ENCODE measurements at places on chromosomes 2 and 18.

DNA sequence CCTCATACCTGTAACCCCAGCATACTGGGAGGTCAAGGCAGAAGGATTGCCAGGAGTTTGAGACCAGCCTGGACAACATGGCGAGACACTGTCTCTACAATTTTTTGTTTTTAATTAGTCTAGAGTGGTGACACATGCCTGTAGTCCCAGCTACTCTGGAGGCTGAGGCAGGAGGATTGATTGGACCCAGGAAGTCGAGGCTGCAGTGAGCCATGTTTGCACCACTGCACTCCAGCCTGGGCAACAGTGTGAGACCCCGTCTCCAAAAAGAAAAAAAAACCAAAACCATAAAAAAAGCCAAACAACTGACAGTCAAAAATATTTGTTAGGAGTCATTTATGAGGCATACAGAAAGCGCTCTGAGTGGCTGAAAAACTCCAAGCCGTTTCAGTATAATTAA is 95.5 kb downstream of the KCTD18 start:
- no peak for DNase-seq

DNA sequence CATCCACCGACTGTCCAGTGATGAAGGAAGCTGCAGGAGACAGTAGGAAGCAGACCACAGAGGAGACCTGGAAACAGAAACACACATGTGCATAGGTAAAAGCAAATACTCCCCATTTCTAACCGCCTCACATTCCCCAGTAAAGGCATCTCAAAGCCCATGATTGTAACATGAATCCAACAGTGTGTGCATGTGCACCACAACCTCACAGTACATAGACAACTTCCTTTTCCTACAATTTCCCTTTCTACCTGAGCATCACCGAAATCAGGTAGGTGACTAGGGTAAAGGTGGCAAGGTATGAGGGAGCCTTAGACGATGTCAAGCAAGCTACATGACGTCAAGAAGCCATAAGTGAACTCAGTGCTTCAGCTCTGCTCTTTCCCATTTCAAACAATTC is 30.6 kb upstream of the MREG start:
- no peak for DNase-seq

- no peak for DNase-seq
These were observed 168.2 kb downstream of the MCFD2 start for GRCh38 chr2:46747297-46747818.

DNA sequence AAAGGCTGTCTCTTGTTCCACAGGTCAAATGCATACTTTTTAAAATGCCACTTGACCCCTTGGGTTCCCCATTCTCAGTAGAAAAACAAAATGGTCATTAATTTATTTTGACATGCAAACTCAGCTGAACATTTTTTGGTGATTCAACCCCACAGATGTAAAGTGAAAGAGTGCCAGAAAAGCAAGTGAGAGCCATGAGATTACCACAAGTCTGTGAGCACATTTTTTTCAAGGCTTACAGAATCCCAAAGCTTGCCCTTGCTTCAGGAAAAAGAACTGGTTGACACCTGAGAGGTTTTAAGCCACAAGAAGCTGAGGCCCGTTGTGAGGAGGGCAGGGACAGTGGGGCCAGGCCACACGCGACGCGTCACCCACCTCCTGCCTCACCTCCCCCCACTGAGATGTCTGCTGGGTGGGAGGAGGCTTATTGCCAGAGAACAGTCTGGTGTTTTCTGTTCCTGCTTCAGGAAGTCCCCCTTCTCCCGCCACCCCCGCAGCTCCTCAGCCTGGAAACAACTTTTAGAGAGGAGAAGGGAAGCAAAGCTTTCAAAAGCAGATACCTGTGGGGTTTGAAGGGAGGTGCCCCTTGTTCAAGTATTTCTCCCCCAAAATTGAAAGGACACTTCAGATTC is 70.4 kb upstream of the CYP1B1 start:
- DNase-seq: peak; percentile 63

All from umbilical cord (tissue), 2 donors.